ENCODE measurements at places on chromosomes 4 and X.

DNA sequence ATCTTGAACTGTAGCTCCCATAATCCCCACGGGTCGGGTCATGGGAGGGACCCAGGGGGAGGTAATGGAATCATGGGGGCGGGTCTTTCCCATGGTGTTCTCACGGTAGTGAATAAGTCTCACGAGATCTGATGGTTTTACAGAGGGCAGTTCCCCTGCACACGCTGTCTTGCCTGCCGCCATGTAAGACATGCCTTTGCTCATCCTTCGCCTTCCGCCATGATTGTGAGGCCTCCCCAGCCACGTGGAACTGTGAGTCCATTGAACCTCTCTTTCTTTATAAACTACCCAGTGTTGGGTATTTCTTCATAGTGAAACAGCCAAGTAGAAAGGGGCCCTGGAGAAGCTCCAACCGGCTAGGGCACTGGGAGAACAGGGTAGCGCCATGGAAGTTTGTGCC, 12.3 kb downstream of the CTAG1A start:
- no peak for DNase-seq

DNA sequence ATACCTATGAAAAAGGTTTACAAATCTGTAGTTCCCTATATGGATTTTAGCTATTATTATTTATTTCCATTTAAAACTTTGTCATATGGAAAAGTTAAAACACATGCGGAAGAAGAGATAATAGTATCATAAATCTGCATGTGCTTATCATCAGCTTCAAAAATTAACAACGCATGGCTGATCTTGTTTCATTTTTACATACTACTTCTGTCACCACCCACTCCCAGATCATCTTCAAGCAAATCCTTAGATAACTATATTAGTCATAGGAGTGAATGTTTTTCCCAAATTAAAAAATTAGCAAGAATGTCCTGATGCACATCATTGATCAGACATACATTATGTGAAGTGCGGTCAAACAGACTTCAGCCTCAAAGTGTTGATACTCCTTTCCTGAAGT, 24.6 kb upstream of the MOB1B start:
- DNase-seq: no peak

- no peak for DNase-seq
These were observed 14.6 kb downstream of the RAB9B start for GRCh38 chrX:103817502-103817901.

- no peak for DNase-seq
These were observed 204.7 kb downstream of the TLL1 start for GRCh38 chr4:166077782-166078181.

GRCh38 chr4:41969671-41970070, 11.9 kb upstream of the DCAF4L1 start:
- DNase-seq: no peak

- no peak for DNase-seq
These were observed 97.4 kb upstream of the TRPC5OS start for GRCh38 chrX:111778591-111778990.
